ENCODE measurements at places on chromosomes 12 and 14. TPM values are rescaled to one million over a fixed set of nuclear protein-coding genes. Genes with fewer than 3 reads are reported as not detected.

- DNase-seq, result no peak
Observed at GRCh38 chr14:101458741-101459550, 102.3 kb upstream of the DIO3 start.

DNA sequence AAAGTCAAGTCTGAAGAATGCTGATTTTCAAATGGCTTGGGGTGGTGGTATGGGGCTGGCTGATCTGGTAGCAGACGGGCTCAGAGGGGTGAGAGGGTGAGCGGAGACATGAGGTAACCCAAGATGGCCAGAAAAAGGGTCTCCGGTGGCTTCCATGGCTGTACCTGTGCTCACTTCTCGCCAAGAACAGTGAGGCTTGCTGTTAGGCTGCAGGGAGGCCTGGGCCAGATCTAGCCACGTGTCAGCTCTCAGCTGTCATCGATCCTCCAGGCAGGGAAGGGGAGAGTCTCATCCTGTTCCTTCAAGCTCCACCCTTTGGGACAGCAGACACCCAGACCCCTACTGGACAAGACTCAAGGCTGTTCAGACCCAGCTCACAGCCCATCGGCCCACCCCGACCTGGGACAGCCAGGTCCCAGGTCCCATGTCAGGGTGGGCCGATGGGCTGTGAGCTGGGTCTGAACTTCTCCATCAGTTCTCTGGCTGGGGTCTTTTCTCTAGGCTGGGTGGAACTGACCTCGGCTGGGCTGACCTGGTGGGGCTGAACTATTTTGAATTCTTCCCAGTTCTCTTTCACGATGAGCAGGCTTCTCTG is 9.0 kb downstream of the LRTM2 start:
- DNase-seq, result peak; percentile 29

GRCh38 chr12:39301422-39301821 is 141.5 kb downstream of the KIF21A start:
- DNase-seq, result no peak

- no peak for DNase-seq
Observed at GRCh38 chr12:63445224-63445880, 222.9 kb downstream of the DPY19L2 start.

Gene KIF5A
- 0.08 TPM for total RNA-seq

DNA sequence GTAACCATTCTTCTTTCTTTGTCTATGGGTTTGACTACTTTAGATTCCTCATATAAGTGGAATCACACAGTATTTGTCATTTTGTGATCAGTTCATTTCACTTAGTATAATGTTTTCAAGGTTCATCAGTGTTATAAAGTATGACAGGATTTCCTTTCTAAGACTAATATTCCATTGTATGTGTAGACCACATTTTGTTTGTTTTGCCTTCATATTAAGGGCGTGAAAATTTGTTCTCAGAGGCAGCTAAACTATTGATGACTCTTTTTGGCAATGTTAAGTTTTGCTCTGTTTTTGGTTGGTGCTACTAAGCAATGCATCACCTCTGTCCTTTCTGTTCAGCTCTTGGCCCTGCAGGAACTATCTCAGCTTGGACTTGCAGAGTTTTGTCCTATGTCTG is 1.7 kb upstream of the KLRG1 start:
- DNase-seq, result no peak

Gene MGAT4C
- 2.6 TPM for total RNA-seq

Gene PTGER2
- 0.65 TPM for total RNA-seq

Gene ZDHHC22
- total RNA-seq, result not detected

DNA sequence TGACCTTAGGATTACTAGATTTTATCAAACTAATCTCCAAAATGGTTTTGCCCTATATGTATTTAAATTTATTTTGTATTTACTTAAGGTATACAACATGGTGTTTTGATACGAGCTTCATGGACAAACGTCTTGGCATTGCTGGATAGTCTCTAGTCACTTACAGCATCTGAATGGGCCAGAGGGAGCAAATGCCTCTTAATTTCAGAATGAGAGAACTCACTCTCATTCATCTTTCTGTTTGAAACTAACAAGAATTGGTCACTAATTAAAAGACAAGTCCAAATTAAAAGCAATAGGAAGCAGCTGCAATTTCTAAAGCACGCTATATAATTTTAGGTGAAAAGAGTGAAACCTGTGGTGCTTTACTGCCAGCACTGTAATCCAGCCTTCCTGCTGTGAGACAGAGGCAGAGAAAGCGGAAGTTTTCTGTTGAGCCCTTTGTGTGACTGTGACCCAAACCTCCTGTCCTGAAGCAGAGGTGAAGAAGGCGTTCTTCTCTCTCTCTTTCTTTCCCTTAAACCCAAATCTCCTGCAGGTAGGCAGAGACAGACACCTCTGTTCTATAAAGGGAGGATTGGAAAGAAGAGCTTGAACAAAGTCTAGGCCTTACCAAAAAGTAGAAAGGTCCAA is 184.6 kb upstream of the NAV3 start:
- no peak for DNase-seq

GRCh38 chr12:63133981-63134380 is 17.0 kb downstream of the AVPR1A start:
- no peak for DNase-seq

DNA sequence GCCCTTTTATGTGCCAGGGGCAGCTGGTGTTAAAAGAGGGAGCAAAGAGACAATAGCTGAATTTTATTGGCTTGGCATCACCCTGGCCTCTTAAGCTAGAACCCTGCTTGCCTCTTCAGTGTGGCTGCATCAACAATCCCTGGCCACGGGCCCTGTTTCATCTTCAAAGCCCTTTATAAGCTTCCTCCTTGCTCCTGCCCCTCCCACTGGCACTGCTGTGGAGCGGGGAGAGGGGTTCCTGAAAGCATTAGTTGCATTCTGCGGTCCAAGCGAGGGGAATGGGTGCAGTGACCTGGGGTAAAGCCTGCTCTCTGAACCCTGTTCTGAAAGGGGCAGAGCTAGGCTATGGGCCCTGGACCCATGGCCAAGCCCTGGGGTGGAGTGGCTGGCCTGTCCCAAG is 220 bp upstream of the KRT83 start:
- no peak for DNase-seq

DNA sequence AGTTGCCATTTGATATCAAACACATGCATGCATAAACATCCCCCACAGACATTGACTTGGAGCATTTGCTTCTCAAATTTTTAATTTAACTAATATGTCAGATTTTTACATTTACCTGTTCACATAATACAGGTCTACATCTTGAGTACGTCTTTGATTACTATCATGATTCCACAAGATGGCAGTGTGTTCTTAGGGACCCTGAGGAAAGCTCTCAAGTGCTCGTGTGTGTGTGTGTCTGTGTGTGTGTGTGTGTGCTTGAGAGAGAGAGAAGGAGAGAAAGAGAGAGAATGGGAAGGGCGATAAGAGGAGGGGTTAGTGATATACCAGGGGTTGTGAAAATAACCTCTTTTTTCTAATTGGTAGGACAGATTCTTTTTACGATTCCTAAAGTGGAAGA is 167.1 kb upstream of the OR4E1 start:
- no peak for DNase-seq

- DNase-seq, result no peak
Observed at GRCh38 chr12:104930388-104931326, 27.4 kb downstream of the SLC41A2 start.

DNA sequence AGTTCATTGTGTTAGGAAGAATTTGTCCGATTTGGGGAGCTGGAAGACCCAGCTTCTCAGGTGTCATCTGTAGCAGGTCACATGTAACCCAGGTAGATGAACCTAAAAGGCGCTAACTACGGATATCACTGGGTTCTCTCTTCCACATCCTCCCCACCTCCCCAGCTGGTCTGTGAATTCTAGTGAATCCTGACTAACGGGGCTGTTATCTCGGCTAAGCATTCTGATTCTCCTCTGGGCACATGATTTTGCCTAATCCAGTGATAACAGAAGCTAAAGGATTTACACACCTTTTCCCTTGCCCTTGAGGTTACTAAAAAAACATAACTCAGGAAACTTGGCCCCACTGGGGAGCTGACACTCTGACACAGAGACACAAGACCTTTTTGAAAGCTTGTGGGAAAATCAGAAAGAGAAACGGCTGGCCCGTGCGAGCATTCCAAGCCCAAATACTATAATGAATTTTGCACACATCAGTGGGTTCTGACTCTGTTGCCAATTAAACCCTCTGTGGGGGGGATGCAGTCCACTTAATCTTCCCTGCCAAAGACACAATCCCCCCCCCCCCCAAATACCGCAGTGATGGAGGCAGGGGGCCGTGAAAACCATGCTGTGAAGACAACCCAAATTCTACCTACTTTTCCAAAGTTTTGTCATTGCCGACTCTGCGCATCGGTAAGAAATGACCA is 81.0 kb upstream of the FZD10 start:
- no peak for DNase-seq

Measured in Right ventricle myocardium superior (tissue), 1 donor.